GM18507 (cell line): ENCODE measurements at places on chromosomes 6 and 20.

DNA sequence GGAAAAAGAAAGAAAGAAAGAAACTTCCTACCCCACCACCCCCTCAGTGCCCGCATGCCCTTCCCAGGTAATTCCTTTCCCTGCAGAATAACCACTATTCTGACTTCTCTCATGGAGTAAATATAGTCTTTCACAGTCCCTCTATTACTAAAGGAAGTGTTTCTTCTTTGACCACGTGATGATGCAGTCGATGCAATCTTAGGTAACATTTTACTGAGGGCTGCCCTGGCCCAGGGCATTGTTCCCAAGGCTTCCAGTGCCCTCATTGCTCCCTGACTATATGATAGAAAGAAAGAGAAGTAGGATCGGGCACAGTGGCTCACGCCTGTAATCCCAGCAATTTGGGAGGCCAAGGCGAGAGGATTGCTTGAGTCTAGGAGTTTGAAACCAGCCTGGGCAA lies 29.1 kb downstream of the ARHGAP40 start:
- no peak for DNase-seq

DNA sequence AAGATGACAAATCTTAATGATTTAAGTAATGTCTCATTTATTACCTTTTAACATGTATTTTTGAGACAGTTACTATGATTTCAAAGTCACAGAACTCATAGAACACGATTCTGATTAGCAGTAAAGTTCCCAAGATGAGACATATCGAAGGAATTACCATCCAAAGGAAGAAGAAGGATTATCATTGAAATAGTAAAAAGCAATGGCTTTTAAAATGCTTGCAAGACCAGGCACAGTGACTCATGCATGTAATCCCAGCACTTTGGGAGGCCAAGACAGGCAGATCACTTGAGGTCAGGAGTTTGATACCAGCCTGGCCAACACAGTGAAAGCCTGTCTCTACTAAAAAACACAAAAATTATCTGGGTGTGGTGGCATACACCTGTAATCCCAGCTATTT lies 219.2 kb downstream of the KHDC1L start:
- DNase-seq = no peak

DNA sequence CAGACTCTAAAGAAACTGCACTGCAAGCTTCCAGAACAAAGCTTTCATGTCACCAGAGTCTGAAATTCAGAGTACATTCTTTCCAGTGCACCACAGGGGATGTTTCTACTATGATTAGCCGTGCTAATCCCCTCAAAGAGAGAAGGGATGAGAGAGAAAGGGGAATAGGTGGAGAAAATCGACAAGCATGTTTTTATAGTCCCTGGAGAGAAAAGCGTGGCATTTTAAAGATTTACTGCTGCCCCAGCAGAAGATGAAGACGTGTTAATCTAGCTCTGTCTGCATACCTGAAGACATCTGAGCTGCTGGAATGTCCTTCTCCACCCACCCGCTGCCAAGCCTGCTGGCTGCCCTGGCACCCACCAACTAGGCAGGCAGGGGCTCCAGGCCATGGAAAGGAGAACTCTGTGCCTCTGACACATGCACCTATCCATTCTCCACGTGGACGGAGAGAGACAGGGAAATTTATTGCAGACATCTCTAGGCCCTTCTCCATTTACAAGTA lies 4.1 kb downstream of the MYLK4 start:
- DNase-seq = no peak

GRCh38 chr6:139699335-139699734 lies 324.9 kb upstream of the CITED2 start:
- no peak for DNase-seq

DNA sequence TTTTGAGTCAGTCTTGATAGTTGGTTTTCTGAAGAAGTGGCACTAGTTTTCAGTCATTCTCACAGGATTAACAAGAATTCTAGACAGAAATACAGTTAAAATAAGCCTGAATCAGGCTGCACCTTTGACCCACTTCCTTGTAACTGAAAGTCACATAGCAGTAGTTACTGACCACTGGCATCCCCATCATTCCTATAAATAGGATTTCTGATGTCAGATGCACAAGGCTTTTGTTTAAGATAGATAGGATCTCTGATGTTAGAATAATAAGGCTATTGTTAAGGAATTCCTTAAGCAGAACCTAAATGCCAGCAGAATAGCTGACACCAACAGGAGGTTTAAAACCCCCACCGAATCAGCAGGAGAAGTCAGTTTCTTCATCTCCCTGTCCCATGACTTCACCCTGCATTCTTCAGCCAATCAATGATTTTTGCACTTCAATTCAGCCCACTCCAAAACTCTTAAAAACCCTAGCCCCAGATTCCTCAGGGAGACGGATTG lies 30.6 kb upstream of the ZBTB24 start:
- DNase-seq = no peak

DNA sequence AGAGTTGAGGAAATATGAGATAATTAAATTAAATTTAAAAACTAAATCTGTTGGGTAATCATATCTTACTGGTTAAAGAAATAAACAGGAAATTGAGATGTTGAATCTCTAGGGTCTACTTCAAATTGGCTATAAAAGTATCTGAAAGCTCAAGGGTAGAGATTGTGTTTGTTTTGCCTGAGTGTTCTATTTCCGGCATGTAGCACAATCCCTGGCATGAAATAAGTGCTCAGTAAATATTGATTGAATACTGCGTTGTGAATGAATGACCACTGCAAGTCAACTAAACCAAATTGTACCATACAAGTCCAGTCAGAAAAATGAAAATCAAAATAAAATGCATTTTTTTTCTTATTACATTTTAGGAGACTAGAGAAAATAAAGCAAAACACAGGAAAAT lies 709.8 kb downstream of the EPM2A start:
- DNase-seq = no peak

DNA sequence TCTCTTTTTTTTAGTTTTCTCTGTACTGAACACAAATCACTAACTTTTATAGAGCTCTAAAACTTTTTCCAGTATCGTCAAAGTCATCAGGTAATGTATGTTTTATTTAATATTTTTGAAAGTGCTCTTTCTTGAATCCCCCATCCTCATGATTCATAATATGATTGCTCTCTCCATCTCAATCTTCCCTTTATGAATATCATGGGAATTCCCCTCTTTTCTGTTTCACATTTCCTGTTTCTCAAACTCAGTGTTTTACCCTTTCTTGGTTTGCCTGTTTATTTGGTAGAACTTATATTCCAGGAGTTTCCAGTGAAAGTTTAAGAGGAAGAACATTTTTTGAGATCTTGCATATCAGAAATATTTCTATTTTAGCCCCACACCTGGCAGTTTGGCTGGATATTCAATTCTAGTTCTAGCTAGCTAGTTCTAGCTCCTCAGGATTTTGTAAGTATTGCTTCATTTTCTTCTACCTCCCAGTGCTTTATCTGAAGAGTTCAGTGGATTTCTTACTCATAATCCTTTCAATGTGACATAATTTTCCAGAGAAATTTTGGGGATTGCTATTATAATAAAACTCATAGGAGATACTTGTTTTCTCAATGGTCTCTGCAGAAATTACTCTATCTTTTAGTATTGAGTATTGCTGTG lies 6.1 kb upstream of the C6orf58 start:
- DNase-seq = no peak

DNA sequence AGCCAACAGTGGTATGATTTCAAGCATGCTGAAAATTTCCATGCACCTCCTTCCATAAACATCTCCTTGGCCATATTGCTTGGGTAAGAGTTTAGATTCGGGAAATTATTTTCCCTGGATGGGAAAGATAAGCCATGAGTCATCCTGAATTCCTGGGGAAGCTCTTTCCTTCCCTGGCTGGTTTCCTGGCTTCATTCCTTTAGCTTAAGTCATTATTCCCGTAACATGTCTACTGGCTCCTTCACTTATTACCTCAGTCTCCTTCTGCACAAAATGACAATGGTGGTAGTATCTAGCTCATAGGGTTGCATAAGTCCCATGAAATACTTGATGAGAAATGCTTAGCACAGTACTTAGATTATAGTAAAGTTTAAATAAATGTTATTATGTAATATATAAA lies 27.6 kb downstream of the TINAG start:
- DNase-seq = no peak

DNA sequence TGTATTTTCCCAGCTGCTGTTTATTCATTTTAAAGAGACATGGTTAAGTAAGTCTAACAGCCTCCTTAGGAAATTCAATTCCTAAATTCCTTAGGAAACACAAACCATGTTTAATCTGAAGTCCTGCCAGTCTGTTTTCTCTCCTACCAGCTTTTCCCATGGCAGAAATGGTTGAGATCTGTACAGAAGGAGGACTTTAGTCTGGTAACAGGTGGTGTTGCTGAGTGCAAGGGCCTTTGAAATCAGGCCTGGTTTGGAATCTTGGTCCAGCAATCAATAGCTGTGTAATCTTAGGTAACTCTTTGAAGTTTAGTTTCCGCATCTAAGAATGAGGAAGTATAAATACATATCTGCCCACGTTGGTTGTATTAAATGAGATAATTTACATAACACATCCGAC lies 232.5 kb downstream of the LAMA2 start:
- DNase-seq = no peak

DNA sequence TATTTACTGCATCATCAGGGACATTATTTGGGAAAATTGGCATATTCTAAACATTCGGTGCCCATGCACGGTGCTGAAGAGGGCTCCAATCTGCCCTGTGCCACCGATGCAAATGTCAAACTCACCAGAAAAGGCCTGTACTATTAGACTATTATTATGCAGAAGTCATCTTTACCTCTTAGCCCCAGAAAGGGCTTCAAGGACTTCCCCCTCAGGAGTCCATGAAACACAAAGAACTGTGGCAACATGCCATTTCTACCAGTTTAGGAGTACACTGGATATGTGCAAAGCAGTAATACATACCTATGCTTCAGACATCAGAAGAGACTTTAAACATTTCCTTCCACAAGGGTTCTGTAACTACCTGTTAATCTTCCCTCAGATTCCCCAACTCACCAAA lies 8.6 kb downstream of the DIDO1 start:
- no peak for DNase-seq

DNA sequence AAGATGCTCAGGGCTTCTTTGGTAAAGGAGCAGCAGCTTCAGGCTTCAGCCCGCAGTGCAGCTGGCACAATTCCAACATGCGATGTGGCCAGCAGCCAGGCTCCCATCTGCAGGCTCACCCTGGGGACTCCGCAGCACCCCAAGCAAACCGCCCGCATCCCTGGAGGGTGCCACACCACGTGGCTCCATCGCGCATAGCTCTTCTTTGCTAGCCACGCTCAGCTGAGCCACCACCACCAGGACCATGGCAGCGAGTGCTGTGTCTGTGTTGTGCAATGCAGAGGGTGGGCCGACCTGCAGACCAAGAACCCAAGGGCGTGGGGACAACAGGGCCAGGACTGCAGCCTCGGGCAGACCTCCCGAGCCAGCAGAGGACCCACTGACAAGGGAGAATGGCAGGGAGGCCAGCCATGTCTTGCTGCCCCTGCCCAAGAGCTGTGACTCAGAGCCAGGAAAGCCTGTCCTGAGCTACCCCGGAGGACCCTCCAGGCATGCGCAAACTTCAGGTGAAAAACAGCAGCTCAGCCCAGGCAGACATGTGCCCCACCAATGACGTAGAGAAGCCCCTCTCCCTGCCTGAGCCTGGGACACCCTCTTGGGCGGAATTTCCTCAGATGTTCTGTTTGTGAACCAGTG lies 87.8 kb downstream of the GINS1 start:
- DNase-seq = no peak

- no peak for DNase-seq
These were observed 119.4 kb downstream of the NCOA3 start for GRCh38 chr20:47620808-47621805.

GRCh38 chr6:155050311-155050710 lies 55.2 kb downstream of the TIAM2 start:
- DNase-seq = peak; percentile 20

- DNase-seq = no peak
These were observed 92.9 kb upstream of the SHLD1 start for GRCh38 chr20:5657190-5657875.

GRCh38 chr6:53031281-53031680 lies 33.9 kb upstream of the FBXO9 start:
- no peak for DNase-seq

- DNase-seq = no peak
These were observed 3.6 kb downstream of the AVP start for GRCh38 chr20:3080939-3081388.

DNA sequence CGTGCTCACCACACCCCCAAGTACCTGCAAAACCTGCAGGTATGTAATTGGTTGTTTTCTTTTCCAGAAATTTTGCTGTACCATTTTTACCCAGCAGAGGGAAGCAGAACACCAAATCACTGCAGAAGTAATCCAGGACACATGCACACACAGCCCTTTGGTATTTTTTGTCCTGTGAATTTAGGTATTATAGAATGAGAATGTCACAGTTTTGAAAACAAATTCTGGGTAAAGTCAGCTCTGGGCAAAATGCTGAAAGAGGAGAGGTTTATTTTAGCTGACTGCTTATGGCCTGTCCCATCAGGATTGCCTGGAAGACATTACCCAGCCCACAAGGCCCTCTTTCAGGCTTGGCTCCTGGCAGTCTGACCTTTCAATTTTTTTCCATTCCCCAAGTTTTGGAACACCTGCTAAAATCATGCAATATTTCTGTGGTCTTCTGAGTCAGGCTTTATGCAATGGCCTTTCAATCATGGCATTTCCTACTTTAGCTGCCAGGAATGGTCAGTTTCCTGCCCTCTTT lies 3.5 kb upstream of the EFHC1 start:
- DNase-seq = no peak

DNA sequence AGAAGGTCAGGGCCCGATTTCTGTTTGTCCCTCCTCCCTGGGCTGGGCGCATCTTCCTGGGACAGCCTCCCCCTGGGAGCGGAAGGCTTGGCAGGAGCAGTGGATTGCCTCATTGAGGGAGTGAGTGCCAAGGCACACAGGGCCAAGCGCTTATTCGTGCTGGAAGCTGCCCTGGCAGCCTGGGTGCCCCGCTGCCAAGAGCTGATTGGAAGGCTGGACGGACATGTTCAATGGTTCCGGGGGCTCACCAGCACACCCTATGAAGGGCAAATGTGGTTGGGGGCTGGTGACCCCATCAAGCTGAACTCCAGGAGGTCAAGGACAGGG lies 10.3 kb upstream of the ZNF831 start:
- no peak for DNase-seq

GRCh38 chr6:157744102-157744601 lies 78.9 kb upstream of the SNX9 start:
- no peak for DNase-seq

DNA sequence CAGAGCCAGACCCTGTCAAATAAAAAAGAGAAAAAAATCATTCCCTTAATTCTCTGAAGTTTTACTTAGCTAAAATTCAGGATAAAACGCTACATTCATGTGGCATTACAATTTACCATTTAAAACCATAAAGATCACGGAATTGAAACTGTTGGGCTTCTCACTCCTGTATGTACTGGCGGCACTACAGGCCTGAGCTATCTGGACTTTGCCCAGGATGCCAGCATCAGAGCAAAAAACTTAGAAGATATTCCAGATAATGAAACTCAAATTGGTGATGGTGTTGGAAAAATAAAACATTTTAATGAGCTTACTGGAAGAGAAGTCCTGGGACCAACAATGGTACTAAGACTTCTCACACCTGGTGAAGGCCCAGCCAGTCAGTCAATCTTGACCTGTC lies 14.2 kb downstream of the EPM2A start:
- DNase-seq = no peak
